ENCODE measurements at places on chromosomes 4 and X.

DNA sequence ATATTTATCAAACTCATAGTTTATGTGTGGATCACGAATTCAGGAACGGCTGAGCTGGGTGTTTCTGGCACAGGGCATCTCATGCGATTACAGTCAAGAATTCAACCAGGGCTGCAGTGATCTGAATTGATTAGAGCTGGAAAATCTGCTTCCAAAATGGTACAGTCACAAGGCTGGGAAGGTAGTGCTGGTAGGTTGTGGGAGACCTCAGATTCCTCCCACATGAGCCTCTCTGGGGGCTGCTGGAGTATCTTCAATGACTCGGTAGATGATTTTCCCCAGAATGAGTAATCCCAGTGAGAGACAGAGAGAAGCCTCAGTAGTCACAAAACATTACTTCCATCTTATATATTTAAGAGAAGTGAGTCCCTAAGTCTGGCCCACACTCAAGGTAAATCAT, 36.2 kb upstream of the PRDX4 start:
- no peak for DNase-seq

GRCh38 chrX:150635952-150636351, 57.2 kb upstream of the MTMR1 start:
- no peak for DNase-seq

DNA sequence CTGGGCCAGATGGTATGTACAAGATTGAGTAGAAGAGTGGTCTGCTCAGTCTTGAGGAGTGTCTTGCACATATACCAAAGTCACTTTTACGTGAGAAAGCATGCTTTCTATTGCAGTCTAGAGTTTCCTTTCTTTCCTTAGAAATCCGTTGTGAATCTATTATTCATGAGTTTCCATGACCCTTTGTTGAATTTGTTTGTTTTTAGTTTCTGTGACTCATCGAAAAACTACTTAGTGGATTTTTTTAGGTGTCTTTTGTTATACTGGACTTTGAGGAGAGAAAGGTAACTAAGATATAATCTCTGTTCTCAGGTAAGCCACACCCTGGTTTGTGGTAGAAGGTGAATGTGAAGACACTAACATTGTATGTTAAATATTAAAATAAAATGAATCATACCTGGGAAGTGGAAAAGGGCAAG, 23.0 kb downstream of the GALNT7 start:
- no peak for DNase-seq

DNA sequence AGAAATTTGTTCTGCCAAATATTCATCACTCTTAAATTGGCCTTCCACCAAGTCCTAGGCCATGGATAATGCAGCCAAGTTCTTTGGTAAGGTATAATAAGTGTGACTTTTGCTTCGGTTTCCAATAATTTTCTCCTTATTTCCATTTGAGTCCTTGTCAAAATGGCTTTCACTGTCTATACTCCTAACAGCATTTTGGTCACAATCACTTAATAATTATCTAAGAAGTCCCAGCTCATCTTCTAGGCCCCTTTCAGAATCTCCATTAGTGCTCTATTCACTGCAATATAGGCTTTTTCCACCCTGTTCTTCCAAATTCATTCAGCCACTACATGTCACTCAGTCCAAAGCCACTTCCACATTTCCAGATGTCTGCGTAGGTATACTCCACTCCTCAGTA, 51.0 kb upstream of the SPIN4 start:
- DNase-seq = no peak

DNA sequence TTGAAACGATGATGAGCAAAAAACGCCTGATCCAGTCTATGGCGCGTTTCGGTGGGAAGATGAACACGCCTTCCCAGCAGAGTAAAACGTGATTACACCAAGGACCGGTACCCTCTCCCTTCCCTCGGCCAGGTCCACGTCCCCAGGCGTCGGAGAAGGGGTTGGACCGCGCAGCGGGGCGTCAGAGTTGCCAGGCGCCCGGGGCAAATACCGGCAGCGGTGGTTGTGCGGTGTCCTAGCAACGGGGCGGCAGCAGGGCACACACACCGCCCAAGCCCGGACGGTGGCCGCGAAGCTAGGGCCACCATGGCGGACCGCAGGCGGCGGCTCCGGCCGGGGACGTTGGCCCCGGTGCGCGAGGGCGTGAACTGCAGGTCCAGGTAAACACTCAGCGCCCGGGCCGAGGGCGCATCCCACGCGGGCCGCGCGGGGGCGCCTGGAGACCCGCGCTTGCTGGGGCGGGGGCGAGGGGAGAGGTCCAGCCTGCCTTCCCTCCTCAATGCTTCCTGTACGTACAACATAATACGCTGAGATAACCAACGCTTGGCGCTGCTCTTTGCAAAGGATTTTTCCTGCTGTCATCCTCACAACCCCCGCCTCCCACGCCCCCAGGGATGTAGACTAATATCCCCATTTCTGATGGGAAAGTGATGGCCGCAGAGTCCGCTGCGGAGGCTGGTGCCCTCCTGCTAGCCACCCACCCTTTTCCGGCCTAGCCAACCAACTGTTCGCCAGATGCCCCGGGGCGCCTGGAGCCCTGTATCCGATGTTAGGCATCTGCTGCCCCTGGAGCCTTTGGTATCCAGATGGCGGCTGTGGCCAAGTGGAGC, at the start of gene FAM47E:
Gene FAM47E (plus strand): TSS at position 281 of the 830 bp plus-strand sequence. CDS start 26 bp downstream, at position 307.
- DNase-seq = peak; percentile 84

DNA sequence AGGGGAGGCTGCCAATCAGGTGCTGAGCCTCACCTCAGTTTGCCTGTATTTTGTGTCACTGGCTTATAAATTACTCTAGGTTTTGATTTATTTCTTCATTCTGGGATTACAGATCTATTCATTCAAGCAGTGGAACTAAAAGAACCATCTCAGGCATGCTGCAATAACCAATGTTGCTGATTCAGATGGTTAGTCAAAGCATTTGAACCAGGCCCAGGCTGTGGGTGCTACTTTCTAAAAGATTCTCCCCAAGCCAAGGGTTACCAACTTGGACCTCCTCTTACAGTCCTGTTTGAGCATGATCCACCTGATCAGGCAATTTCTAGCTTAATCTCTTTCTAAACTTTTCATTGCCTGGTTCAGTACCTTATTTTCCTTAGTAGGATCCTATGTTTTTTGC, 67.2 kb downstream of the TMEM131L start:
- DNase-seq = no peak

GRCh38 chr4:154491341-154492271, at the start of gene DCHS2:
TSS of gene DCHS2 (minus strand) at chr4:154491799. CDS start at chr4:154491355, 444 bp downstream.
- DNase-seq = no peak

DNA sequence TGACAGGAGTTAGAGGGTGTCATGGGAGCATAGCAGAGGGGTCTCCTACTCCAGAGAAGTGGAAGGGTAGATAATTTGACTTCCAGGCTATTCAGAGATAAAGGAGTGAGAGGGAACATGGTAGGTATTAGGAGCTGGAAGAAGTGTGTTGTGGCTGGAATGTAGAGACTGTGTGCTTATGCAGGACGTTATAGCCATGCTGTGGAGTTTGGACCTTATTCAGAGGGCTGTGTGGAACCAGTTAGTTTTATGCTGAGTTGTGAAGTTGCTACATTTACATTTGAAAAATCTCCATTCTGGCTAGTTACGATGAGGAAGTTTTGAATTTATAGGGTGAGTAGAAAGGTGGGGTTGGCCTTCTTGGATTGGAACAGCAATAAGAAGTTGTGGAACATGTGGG, 67.5 kb downstream of the FIP1L1 start:
- no peak for DNase-seq

- DNase-seq = no peak
Observed at GRCh38 chr4:105060628-105061027, 86.0 kb upstream of the TET2 start.

- no peak for DNase-seq
Observed at GRCh38 chrX:132271311-132271778, 52.1 kb upstream of the RAP2C start.

GRCh38 chr4:187903700-187904099, 91.9 kb upstream of the ZFP42 start:
- no peak for DNase-seq

DNA sequence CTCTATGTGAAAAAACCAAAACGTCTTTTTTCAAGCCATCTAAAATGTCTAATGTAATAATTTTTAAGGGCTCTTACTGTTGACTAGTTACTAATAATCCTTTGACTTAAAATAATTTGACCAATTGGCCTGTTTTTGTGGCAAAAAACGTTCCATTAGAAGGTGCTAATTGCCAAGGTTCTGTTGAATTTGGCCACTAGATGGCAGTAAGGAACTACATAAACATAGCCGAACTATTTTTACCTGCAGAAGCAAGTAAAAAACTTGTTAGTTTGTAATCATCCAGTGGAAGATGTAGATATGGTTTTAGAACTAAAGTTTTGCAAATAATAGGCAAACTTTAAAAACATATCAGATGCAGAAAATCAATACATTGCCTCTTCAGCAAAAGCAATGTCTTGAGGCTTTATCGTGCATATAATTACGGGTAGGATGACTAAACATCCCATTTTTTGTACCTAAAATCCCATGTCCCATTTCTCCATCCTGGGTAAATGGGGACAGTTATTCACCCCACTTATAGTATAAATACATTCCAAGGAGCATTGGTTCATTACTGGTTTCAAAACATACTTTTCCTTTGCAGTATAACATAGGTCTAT, 57.6 kb downstream of the PROM1 start:
- DNase-seq = no peak

DNA sequence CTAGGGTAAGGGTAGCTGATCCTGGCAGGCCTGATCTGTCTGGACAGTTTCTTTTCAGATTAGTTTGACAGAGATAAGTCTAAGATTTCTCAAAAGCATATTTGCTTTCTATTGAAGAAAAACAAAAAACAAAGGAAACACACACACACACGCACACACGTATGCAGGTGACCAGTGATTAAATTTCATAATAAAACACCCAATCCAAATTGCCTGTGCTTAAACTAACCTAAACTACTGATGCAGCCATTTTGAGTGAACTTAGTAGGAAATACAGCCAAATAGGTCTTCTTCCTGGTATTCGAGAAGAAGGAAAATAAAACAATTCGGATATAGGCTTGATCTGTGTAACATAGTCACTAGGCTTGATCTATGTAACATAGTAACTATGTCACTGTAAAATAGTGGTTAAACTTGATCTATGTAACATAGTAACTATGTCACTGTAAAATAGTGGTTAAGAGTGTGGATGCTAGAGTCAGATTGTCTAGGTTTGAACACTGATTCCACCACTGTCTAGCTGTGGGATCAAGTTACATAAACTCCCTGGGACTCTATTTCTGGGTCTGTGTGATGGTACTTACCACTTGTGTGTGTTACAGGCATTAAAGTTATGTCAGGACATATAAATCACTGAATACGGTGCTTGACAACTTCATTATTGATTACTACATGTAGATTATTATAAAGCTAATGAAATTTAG, 9.8 kb upstream of the CCNG2 start:
- DNase-seq = no peak

DNA sequence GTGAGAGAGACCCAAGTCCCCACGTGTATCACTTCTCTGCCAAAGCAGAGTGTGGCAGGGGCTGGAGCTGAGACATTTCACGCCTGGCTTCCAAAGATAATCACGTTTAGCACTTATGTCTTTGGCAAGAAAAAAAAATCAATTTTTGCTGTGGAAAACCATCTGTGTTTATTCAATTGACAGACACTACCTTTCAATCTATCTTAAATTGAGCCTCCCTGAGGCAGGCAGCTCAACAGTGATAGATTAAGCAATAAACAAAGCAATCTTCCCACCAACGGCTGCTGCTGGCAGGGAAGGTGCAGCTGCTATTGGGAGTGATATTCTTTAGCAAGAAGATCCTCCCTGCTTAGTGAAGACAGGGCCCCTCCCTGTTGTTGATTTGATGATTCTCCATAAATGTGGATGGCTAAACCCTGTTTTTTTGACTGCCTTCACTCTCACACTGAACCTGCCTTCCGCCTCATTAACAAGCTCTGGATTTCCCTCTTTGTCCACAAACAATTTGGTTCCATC, 11.6 kb upstream of the MAGEB17 start:
- no peak for DNase-seq

GRCh38 chr4:186746581-186746980, 22.9 kb upstream of the FAT1 start:
- no peak for DNase-seq

GRCh38 chr4:13678186-13678924, 50.8 kb upstream of the BOD1L1 start:
- DNase-seq = no peak

DNA sequence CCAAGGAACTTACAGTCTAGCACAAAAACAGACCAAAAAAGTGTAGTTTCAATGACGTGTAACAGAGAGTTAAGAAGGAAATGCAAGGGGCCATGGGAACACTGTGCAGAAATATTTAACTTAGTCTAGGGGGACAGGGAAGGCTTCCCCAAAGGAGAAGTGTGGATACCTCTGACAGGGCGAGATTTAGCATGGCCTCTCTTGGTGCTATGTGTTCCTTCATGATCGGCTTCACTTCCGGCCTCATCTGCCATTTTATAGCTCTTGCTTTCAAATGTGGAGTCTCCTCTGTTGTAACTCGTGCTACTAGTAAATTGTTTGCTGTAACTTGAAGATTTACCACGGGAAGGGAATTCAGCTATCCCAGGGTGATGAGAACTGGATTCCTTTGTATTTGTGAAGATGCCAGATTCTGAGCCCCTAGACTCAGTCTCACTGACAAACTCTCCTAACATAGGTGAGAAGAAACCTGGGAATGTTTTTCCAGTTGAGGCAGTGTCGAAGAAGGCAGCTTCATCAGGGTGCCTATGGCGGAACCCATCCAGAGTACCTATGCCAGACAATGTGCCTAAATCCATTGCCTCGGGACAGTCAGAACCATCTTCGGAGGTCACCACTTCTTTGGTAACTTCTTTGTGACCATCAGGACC, 5.0 kb downstream of the FGA start:
- no peak for DNase-seq

- no peak for DNase-seq
Observed at GRCh38 chr4:54930226-54930625, 195.2 kb downstream of the KDR start.

DNA sequence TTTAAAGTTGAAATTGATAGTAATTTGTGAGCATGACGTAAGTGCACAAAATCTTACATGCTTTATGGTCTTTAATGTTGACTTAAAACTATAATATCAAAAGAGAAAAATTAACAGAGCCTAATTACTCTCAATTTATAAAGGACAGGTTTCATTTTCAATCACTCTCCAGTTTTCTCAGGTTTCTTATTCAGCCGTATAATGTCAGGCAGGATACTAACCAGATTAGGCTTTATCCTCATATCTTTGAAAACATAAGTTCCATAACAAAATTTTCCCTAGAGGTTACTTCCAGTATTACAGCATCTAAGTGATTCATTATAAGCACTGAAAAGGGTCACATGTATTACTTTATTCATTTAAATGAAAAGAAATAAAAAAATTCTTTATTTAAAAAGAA, 492.1 kb downstream of the PACRGL start:
- DNase-seq = no peak

DNA sequence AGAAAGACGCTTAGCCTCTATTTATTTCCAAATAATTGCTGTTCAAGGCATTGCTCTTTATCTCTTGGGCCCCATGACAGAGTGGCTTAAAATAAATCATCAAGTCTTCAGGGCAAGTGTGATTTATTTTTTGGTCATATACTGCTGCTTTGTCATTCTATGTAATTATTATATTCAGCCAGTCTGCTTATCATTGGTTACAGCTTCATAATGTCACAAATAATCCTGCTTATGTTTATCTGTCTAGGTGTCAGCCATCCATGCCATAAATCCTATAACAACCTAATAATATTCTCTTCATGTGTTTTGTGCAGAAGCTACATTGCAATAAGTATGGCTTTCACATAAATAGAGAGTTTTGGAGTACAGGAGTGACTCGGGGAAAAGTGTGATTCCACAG, 41.0 kb downstream of the HHIP start:
- no peak for DNase-seq
